GM23338 (cell line): ENCODE measurements at places on chromosomes 11 and 22.
A peak's percentile ranks its signal among the peaks of the same experiment; 100 is the strongest.

- H3K4me3 ChIP-seq, result peak overlapping the region; percentile 51; the same call in 1 of the 2 replicates
- no peaks in the 10 kb centered on the region; the same call in none of the 2 replicates for H3K36me3 ChIP-seq
- H3K4me1 ChIP-seq, result peaks cover 41% of the 10 kb centered on the region
- peak overlapping the region; percentile 47 for H3K27ac ChIP-seq
- H3K27me3 ChIP-seq, result no peaks in the 10 kb centered on the region
Observed at GRCh38 chr11:72039031-72039855, 40.5 kb downstream of the IL18BP start.

GRCh38 chr22:43572710-43573109 is 160.9 kb downstream of the MPPED1 start:
- H3K27me3 ChIP-seq, result no peaks in the 10 kb centered on the region
- peaks cover 7% of the 10 kb centered on the region; the same call in 1 of the 2 replicates for H3K4me1 ChIP-seq
- no peak overlapping the region for H3K4me3 ChIP-seq
- no peak overlapping the region for H3K27ac ChIP-seq

GRCh38 chr11:68053981-68054812 is 15.4 kb downstream of the TCIRG1 start:
- H3K27ac ChIP-seq, result peak overlapping the region; percentile 39; the same call in 1 of the 2 replicates
- H3K27me3 ChIP-seq, result no peaks in the 10 kb centered on the region
- peaks cover 11% of the 10 kb centered on the region; the same call in 1 of the 2 replicates for H3K36me3 ChIP-seq
- no peak overlapping the region for H3K4me3 ChIP-seq

DNA sequence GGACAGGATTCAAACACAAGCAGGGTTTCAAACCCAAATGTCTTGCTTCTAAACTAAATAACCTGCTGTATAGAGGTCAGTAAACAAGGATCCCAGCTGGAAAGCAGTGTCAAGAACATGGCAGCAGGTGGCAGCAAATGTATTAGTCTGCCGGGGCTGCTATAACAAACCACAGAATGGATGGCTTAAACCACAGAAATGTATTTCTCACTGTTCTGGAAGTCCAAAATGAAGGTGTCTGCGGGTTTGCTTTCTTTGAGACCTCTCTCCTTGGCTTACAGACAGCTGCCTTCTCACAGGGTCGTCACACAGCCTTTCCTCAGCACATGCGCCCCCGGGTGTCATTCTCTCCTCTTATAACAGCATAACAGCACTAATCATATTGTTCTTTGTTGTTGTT is 65.1 kb upstream of the LRRC55 start:
- H3K4me3 ChIP-seq, result no peak overlapping the region
- no peak overlapping the region for H3K27ac ChIP-seq
- DNase-seq, result peak; percentile 74
- H3K4me1 ChIP-seq, result no peaks in the 10 kb centered on the region
- H3K27me3 ChIP-seq, result no peaks in the 10 kb centered on the region

DNA sequence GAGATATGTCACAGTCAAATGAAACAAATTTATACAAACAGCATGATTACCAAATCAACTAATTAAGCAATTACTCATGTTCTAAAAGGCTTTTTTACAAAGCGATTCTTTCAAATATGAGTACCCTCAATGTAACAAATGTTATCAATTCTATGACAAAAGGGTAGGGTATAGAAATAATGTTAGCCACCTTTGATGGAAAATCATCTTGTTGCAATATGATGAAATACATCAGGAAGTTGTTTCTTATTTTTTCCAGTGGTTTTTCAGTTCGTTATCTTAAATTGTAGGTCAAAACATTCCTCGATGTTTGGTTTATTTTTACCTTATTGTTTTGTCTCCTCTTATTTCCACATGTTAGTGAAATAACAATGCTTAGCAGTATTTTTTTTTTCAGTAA is 6.5 kb downstream of the ARHGEF12 start:
- H3K27ac ChIP-seq, result no peak overlapping the region
- H3K36me3 ChIP-seq, result no peaks in the 10 kb centered on the region
- H3K4me3 ChIP-seq, result no peak overlapping the region
- no peaks in the 10 kb centered on the region for H3K27me3 ChIP-seq
